Right ventricle myocardium inferior (tissue), 1 donor: ENCODE measurements at places on chromosomes 6 and 20. TPM values are rescaled to one million over a fixed set of nuclear protein-coding genes. Genes with fewer than 3 reads are reported as not detected.

EEF1A2 gene
- 1,274 TPM for total RNA-seq

- no peak for DNase-seq
These were observed 219.0 kb downstream of the BMP7 start for GRCh38 chr20:57047281-57048026.

DNA sequence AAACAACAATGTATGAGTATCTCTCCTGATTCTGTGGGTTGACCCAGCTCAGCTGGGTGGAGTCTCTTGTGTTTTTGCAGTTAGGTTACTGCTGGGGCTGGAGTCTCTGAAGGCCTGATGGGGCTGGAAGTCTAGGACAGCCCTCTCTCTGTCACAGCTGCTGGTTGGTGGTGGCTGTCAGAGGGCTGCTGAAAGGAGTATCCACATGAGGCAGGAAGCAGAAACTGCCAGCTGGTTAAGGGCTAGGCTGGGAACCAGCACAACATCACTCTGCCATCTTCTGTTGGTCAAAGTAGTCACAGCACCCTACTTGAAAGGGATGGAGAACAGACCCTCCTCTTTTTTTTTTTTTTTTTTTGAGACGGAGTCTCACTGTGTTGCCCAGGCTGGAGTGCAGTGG is 10.0 kb upstream of the PACSIN1 start:
- no peak for DNase-seq

DNA sequence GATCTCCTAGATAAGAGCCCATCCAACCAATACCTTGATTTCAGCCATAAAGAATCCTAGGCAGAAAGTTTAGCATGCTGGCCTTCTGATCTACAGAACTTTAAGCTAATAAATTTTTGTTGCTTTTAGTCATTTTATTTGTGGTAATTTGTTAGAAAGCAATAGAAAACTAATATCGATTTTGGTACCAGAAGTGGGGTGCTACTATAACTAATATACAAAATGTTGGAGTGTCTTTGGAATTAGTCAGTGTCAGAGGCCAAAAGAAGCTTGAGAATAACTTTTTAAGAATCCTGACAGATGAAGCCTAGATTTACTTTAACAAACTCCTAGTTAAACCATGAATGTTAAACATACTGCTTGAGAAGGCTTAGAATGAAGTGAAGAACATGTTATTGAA is 83.6 kb upstream of the HSF2 start:
- DNase-seq = no peak

DNA sequence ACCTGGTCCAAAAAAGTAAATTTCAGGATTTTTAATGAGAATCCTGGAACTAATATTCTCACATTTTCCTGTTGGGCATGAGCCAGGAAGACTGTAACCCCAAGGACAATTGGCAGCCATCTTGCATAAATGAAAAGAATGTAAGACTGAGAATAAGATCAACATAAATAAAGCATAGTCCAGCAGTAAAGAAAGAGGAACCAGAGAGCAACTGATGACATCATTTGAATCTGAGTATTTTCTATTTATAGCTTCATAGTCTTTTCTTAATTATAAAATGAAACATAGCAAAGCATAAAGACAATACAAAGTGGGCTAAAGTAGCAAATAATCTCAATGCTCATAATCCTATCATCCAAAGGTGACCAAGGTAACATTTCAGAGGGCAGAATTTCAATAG is 26.6 kb upstream of the FBXL4 start:
- no peak for DNase-seq

- DNase-seq = no peak
These were observed 11.5 kb upstream of the MEP1A start for GRCh38 chr6:46781478-46782378.

SPATA25 gene
- total RNA-seq = 2.0 TPM

DNA sequence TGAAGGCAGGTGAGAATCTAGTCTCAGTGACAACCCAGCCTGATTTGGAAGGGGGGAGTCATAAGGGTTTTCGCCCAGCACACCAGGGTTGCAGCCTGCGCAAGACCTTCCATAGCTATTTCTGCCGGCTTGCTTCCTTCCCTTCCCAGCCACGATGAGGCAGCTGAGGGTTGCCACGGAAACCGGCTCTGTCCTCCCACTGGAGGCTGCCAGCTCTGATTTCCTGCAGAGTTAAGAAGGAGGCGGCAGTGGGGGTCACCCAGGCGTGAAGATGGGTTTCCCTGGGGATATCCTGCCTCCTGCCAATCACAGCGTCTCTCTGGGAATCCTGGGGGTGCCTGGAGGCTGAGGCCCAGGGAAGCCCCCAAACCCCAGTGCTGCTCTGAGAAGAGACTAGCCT is 23.1 kb upstream of the KCNB1 start:
- no peak for DNase-seq

- no peak for DNase-seq
These were observed 296.8 kb upstream of the TSHZ2 start for GRCh38 chr20:52675375-52675774.

DNA sequence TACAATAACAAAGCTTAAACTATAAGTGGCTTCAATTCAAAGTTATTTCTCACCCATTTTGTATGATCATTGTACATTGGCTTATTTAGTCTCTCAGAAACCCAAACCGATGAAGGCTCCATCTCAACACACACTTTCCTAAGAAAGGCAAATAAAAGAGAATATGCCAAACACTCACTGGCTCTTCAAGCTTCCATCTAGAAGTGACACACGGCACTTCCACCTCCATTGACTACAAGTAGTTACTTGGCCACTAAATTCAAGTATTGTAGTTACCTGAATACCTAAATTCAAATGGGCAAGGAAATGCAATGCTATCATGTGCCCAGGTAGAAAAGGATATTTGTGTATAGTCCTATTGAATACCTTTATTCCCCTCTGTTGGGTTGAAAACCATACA is 170.6 kb downstream of the OGFRL1 start:
- DNase-seq = no peak

ABHD16B gene
- not detected for total RNA-seq

DNA sequence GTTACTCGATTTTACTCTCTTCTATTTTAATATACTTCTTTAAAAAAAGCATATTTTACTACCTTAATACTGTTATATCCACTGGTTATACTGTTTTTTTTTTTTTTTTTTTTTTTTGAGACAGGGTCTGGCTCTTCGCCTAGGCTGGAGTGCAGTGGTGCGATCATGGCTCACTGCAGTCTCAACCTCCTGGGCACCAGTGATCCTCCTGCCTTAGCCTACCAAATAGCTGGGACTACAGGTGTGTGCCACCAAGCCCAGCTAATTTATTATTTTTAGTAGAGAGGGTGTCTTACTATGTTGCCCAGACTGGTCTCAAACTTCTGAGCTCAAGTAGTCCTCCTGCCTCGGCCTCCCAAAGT is 170.7 kb downstream of the DOK5 start:
- no peak for DNase-seq

- no peak for DNase-seq
These were observed 106.3 kb upstream of the RIPOR2 start for GRCh38 chr6:25042036-25042521.

- no peak for DNase-seq
These were observed 43.6 kb upstream of the IER3 start for GRCh38 chr6:30787954-30788353.

ARMH2 gene
- total RNA-seq = not detected

OPRM1 gene
- total RNA-seq = not detected

DNAH8 gene
- total RNA-seq = not detected

- no peak for DNase-seq
These were observed 235.5 kb downstream of the KIF16B start for GRCh38 chr20:16337707-16338106.

- DNase-seq = no peak
These were observed 31.1 kb upstream of the STXBP5 start for GRCh38 chr6:147173140-147173539.

GRCh38 chr6:15444081-15444731 is 198.3 kb downstream of the JARID2 start:
- DNase-seq = no peak

PERP gene
- 49.1 TPM for total RNA-seq

DAAM2 gene
- 14.7 TPM for total RNA-seq

GRCh38 chr20:25229486-25230165 is 18.3 kb upstream of the PYGB start:
- no peak for DNase-seq

SAMD10 gene
- 5.7 TPM for total RNA-seq

DNA sequence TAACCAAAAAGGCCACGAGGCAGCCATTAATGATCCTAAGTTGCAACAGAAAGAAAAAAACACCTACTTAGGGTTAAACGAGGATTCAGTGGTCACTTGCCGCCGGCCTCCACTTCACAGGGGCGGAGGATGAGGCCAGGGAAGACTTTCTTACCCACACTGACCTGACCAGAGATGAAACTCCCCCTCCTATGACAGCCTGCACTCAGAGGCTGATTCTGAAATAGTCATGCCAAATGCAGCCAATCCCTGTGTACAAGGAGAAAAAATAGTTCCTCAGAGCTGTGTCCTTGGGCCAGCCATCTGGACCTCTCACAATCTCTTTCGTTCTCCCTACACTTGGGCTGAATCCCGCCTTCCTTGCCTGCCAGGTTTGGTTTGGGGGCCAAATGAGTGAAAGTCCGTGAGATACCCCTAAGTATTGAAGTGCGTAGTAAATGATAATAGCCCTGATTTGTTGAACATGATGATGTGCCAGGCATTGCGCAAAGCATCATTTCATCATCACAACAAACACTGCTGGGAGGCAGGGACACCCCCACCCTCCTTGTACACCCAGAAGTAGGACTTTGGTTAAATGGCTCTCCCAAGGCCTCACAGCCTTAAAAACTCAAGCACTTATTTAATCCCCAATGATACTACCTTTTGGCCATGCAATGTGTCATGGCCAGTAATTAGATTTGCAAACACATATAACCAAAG is 3.2 kb upstream of the IRF4 start:
- no peak for DNase-seq
